Activated naive CD4-positive, alpha-beta T cell treated with anti-CD3 and anti-CD28 coated beads, Interleukin-2, amount 50 U/mL, for 72 hours (primary cell): ENCODE measurements at places on chromosomes 5 and 9. TPM values are rescaled to one million over a fixed set of nuclear protein-coding genes. Genes with fewer than 3 reads are reported as not detected.
A peak's percentile ranks its signal among the peaks of the same experiment; 100 is the strongest.

TEK gene
- not detected for total RNA-seq

PHYHD1 gene
- 0.54 TPM for total RNA-seq

TCOF1 gene
- total RNA-seq = 94.4 TPM

GOLPH3 gene
- 35.9 TPM for total RNA-seq

DNA sequence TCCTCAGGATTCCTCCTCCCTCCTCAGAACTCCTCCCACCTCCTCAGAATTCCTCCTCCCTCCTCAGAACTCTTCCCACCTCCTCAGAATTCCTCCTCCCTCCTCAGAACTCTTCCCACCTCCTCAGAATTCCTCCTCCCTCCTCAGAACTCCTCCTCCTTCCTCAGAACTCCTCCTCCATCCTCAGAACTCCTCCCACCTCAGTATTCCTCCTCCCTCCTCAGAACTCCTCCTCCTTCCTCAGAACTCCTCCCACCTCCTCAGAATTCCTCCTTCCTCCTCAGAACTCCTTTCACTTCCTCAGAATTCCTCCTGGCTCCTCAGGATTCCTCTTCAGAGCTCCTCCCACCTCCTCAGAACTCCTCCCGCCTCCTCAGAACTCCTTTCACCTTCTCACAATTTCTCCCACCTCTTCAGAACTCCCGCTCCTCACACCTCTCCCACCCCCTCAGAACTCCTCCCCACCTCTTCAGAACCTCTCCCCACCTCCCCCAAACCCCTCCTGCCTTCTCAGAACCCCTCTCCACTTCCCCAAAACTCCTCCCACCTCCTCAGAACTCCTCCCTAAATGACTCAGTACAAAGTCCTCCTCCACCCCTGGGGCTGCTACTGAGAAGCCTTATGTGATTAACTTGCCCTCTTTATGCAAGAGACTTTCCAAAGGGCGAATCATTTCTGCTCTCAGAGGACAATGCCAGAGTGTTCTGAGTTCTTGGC, 23.2 kb downstream of the SLC46A2 start:
- peak; percentile 36 for DNase-seq
